ENCODE measurements at places on chromosomes 13 and 19.

DNA sequence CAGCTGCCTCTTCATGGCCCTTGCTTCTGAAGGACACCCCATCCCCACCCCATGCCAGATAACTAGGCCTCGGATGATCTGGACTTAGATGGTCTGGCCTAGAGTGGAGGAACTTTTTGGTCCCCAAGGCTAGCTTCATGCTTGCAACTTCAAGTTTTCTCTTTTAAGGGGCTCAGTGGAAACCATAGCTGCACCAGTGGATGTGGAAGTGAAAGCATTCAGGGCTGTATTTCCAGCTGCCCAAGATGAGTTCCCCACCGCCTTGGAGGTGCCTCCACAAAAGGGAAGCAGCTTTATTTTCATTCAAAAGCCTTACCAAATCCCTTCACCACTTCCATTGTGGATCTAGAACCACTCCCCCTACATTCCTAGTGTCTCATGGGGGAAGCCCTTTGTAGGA is 17.6 kb upstream of the GSX1 start:
- no peak for DNase-seq

DNA sequence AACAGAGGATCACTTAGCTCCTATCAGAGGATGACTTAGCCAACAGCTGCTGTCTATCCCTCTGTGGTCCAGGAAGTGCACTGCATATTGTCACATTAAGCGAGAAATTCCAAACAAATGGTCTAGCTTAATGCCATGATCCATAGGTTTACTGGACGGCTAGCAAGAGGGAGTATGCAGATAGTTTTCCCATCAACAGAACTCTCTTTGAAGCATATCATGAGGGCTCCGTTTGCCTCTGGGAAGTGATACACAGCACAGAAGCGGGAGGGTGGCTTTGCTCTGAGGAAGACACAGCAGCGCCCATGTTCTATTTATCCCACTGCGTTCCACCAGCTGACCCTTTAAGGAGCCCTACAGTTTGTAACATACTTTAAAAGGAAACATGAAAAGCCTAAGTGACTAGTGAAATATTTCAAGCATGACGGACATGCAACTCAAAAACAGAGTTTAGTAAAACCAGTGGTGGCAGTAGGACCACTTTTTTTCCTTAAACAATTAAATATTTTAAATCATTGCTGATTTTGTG is 52.7 kb downstream of the COL4A1 start:
- DNase-seq: no peak

GRCh38 chr19:19624032-19624570 is 3.9 kb downstream of the LPAR2 start:
- DNase-seq: no peak

- no peak for DNase-seq
These were observed 4.3 kb downstream of the PTOV1 start for GRCh38 chr19:49855277-49855675.

DNA sequence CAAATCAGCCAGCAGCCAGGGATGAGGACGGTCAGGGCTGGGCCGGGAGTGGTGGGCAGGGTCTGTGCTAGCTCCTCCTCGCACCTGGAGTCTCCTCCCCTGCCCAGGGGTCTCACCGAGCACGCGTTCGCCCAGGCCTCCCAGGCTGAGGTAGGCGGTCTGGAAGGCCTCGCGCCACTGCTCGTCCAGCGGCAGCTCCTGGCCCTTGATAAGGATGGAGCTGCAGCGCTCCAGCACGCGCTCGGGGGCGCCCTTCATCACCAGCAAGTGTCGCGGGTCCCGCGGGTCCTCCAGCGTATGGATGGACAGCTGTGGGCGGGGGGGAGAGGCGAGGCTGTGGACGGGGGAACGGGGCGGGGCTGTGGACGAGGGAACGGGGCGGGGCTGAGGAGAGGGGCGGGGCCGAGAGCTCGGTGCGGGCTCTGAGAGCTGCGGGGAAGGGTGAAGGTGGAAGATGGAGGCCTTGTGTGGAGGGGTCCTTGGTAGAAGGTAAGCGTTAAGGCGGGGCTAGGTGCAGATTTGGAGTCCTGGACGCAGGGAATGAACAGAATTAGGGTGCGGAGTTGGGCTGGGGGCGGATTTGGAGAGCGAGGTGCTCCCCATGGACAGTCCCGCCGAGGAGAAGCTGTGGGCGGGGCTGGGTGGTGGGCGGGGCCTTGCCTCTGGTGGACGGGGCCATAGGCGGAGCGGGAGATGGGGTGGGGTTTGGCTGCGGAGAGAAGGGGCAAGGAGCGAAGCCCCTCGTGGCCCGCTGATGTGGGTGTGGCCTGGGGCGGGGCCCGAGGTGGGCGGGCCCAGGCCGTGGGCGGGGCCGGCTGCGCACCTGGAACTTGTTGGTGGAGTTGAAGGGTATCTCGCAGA is 5.7 kb downstream of the ATP4A start:
- no peak for DNase-seq

DNA sequence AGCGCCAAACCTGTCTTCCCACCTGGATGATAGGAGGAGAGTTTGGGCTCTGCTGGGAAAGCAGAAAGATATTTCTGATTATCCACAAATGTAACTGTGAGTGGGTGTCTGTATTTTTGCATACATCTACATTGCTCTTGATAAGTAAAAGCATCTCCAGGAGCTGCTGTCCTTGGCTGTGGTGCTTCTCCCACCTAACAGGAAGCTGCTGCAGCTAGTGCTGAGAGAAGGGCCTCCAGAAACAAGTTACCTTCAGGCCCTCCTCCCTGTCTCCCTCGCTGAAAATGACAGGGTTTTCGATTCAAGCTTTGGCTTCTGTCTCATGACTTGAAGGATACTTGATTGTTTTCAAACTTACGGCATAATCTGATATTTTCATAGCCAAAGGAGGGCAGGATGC is 90.1 kb downstream of the FOXO1 start:
- no peak for DNase-seq

GRCh38 chr19:20607943-20608342 is 42.4 kb upstream of the ZNF737 start:
- DNase-seq: no peak

DNA sequence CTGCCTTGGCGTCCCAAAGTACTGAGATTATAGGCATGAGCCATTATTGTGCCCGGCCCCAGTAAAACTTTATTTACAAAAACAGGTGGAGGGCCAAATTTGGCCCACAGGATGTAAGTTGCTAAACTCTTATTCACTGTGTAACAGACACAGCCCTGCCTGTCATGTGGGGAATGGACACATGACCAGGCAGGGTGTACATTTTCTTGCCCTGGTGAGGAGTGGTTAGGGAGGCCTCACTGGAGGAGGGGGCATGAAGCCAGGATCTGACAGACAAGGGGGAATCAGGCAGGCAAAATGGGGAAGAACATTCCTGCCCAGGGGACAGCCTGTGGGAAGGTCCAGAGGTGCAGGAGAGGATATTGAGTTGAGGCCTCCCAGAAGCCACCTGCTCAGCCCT is 7.4 kb upstream of the PGLS start:
- no peak for DNase-seq

- DNase-seq: no peak
These were observed 370.0 kb downstream of the FGF9 start for GRCh38 chr13:22040810-22041364.

GRCh38 chr13:96780105-96780504 is 214.2 kb downstream of the OXGR1 start:
- no peak for DNase-seq

Data from Kasumi-1 (cell line).